ENCODE measurements at places on chromosomes 16 and 17.
A peak's percentile ranks its signal among the peaks of the same experiment; 100 is the strongest.

DNA sequence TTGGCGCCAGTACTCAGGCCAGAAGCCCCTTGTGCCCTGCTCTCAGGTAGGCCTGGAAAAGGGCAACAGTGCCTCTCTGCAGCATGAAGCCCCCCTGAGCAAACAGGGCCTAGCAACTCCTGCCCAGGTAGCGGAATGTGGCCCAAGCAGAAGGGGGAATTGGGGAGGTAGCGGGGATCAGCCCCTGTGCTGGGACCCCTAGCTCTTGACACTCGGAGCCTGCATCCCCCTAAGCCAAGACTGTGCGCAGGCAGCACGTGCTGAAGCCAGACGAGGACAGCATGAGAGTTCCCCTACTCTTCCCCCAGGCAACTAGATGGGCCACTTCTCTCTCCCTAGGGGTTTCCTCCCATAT, 823 bp upstream of the CD2BP2 start:
- DNase-seq = no peak

DNA sequence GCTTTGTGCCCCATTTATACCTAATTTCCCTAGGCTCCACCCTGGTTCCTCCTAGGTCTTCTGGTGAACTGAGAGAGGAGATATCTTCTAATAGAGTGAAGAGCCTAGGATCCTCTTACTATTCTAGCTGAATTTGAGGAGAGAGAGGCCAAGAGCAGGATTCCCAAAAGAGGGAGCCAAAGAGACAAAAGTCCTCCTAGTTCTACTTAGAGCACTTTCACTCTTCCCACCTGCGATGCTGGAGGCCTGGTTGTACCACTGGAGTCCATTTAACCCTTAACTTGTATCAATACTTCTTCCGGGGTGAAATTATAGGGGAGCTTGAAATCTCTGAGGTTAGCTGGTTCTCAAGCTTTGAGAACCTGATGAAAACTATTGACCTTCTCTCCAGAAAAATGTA, 3.4 kb upstream of the SSH2 start:
- no peak for DNase-seq

- DNase-seq = no peak
Observed at GRCh38 chr17:40915199-40915661, 22.2 kb downstream of the KRT23 start.

DNA sequence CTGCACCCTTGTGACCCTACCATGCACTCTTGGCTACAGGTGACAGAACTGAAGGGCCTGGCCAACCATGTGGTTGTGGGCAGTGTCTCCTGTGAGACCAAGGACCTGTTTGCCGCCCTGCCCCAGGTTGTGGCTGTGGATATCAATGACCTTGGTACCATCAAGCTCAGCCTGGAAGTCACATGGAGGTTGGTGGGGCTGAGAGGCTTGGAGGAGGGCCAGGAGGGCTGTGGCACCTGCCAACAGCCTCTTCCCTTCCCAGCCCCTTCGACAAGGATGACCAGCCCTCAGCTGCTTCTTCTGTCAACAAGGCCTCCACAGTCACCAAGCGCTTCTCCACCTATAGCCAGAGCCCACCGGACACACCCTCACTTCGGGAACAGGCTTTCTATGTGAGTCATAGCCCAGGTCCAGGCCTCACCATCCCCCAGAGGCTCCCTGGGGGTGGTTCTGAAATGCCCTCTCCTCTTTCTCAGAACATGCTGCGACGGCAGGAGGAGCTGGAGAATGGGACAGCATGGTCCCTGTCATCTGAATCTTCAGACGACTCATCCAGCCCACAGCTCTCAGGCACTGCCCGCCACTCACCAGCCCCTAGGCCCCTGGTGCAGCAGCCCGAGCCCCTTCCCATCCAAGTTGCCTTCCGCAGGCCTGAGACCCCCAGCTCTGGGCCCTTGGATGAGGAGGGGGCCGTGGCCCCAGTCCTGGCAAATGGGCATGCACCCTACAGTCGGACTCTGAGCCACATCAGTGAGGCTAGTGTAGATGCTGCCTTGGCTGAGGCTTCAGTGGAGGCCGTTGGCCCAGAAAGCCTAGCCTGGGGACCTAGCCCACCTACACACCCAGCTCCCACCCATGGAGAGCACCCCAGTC, 13.0 kb downstream of the RIPOR1 start:
- DNase-seq = no peak

DNA sequence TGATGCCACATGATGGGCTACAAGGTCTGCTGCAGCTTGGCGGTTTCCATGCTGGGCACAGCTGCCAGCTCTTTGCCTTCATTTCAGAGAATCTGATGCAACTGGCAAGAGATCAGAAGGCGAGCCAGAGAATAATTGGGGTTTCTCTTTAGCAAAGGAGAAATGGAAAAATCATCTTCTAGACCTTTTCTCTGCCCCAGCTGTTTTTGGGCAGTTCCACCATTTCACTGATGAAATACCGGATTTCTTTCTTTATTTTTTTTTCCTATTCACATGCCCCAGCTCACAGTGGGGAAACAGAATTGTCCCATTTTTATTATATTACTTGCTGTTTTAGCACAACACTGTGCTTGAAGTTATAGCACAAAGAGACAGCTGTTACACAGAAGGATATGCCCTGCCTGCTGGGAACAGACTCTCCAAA, 439.3 kb upstream of the GOT2 start:
- no peak for DNase-seq

- DNase-seq = peak; percentile 16
Observed at GRCh38 chr17:51820252-51820651, 338.3 kb downstream of the CA10 start.
